ENCODE measurements at places on chromosomes 7 and 10.

DNA sequence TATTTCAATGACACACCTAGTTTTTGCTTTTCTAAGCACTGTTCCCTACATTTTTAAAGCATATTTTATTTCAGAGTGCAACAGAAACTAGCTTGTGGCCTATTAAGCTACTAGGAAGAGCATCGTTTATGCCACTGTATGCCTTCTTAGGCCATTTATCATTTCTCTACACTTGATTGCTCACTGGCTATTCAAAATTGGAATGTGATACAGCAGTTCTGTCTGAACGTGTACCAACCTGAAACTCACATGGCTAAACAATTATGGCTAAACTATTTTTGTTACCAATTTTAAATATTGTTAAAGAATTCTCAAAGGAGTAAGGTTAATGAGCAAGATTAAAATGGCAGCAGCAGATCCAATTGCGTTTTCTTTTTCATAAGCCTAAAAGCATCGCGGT, 105.2 kb downstream of the GSAP start:
- DNase-seq = no peak

DNA sequence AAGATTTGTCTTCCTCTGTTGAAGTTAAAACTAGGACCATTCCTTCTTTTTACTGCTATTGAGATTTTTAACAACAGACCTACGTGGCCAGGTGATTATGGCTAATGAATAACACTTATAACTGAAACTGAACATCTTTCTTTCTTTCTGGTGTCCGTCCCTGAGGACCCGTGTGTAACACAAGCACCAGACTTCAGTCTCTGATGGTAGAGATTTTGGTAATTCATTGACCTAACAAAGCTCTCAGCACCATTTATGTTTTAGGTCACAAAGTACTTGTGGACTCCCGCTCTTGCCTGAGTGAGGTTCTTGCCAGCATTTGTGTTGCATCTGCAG, 40.4 kb upstream of the TMEM229A start:
- no peak for DNase-seq

GRCh38 chr7:6242561-6242960, 29.9 kb downstream of the CYTH3 start:
- no peak for DNase-seq

DNA sequence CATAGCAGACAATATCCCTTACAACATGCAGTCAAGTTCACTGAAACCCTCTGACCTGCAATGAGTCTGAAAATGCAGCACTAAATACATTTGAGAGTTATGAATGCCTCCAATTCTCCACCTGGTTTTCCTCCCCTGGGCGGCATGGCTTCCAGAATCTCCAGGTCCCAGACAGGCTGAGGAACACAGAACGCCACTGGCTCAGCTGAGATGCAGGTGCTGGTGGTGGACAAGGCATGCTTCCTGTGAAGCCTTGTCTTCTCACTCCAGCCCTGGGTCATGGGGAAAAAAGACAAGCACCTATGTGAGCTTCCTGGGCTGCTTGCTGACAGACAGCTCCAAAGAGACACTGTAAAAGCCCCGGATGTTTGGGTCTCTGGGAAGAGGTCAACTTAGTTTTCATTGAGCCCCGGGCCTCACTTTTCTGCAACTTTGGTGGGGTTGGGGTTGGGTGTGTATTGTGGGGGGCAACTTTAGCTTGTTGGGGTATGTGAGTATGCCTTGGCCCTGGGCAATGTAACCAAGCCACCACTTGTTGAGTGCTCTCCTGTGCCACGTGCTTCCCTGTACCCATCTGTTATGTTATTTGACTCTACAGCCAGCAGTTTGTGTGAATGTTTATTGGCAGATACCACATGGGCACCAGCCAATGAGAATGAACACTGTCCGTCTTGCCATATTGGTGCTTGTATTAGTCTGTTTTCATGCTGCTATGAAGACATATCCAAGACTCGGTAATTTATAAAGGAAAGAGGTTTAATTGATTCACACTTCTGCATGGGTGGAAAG, 127.8 kb downstream of the EMX2 start:
- DNase-seq = no peak

- no peak for DNase-seq
Observed at GRCh38 chr7:111223802-111224253, 132.9 kb downstream of the LRRN3 start.

DNA sequence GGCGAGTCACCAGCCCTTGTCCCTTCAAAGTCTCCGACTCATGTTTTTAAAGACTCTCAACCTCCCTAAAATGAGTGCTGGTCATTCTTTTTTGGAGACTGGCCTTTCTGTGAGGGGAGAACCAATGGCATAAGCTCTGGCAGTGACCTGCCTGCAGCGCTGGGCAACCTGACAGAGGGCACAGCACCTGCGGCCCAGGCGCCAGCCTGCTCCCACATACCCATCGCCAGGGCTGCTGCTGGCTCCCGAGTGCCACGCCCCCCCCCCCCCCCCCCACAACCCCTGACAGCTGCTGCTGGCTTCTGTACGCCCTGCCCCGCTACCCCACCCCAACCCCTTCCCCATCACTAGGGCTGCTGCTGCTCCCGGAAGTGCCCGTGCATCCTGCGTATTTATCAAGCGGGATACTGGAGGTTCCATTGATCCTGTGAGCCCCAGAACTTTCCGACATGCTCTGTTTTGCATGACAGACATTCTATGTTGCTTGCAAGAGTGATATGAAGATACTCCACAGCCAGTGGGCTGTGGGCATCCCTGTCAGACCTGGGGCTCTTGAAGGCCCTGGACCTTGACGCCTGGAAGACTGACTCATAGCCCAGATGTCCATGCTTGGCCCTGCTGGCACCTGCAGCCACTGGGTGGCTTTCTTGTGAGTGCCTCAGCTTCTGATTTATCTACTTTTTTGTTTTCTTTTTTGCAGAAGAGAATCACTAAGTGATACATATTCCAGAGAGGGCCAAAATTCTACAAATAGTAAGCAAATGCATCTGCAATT, 243.9 kb downstream of the ZMYND11 start:
- no peak for DNase-seq

DNA sequence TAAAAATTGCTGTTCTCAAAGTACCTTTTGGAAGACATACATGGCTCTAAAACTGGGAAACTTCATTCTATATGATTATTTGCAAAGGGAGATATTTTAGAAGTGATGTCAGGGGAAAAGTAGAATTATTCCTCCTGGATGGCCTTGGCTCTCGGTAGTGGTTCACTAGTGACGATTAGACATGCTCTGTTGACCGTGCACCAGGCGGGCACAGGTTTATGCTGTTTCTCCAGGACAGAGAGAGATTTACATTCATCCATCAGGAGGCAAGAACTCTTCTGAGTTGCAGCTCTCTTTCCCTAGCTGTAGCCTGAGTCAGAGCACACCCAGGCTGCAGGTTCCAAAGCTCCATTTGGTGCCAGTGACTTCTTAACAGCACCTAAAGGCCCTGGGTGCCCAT, 184.9 kb upstream of the WDR11 start:
- no peak for DNase-seq

- no peak for DNase-seq
Observed at GRCh38 chr10:95987685-95988426, 55.5 kb upstream of the CCNJ start.

- DNase-seq = no peak
Observed at GRCh38 chr7:77222065-77222464, 22.4 kb upstream of the FGL2 start.

GRCh38 chr7:32275216-32276009, 205.2 kb upstream of the PDE1C start:
- no peak for DNase-seq

DNA sequence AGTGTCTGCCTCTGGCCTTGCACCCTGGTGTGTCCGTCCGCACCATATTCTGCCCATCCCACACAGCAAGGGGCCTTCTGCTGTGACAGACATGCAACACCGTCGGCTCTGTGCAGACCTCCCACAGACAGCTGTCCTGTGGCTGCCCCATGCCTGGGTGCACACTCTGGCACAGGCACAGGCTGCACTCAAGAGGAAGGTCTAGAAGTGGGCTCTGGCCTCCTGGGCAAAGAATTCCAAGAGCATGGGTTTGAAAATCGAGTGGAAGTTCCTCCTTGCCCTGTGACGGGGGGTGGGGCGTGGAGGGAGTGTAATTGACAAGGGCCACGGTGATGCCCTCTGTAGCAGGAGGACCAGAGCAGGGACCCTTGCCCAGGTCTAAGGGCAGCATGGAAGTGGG, 4.3 kb upstream of the LOXL4 start:
- DNase-seq = no peak

- DNase-seq = no peak
Observed at GRCh38 chr7:142112086-142112485, 568 bp downstream of the MGAM2 start.

DNA sequence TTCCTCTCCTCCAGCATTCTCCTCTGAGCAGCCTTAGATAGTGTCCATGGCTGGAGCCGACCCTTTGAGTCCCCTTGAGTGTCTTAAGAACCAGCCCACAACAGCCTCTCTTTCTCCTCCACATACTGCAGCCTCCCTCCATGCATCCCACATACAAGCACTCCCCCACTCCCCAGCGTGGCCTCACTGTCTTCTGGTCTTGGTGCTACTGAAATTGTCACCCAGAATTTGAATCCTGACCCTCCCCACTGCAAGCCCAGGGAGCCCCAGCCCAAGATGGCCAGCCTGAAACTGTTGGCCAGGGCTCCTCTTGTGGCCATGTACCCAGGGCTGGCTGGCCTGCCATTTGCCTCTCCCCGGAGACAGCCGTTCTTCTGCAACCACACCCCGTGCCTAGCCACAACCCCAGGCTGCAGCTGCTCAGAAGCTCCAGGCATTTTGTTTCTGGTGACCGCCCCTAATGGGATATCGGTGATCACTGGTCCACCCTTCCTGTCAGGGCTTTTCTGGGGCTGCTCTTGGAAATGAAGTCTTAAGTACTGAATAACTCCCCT, 18.8 kb upstream of the SH2D4B start:
- DNase-seq = no peak

GRCh38 chr10:129771576-129771975, 192.5 kb downstream of the EBF3 start:
- DNase-seq = no peak

GRCh38 chr7:22399091-22399490, 42.1 kb upstream of the RAPGEF5 start:
- no peak for DNase-seq
